Activated B cell treated with CpG ODN at 0.5 μM for 24 hours (primary cell): ENCODE measurements at places on chromosomes 1 and 21.
A peak's percentile ranks its signal among the peaks of the same experiment; 100 is the strongest.

- no peaks in the 10 kb centered on the region for H3K4me1 ChIP-seq
- DNase-seq, result no peak
- peaks cover 7% of the 10 kb centered on the region for H3K27me3 ChIP-seq
- no peak overlapping the region for H3K27ac ChIP-seq
- H3K4me3 ChIP-seq, result no peak overlapping the region
Measured at GRCh38 chr1:158801396-158801795, 20.4 kb upstream of the OR6N2 start.

- peak overlapping the region; percentile 99 for H3K27ac ChIP-seq
- DNase-seq, result no peak
- H3K27me3 ChIP-seq, result no peaks in the 10 kb centered on the region
- H3K36me3 ChIP-seq, result peaks cover 46% of the 10 kb centered on the region
- peaks cover 43% of the 10 kb centered on the region for H3K4me1 ChIP-seq
Measured at GRCh38 chr1:25247829-25248754, 838 bp upstream of the RSRP1 start.

GRCh38 chr1:67570486-67571143, 114.4 kb upstream of the GADD45A start:
- DNase-seq, result no peak
- no peak overlapping the region for H3K27ac ChIP-seq
- H3K27me3 ChIP-seq, result no peaks in the 10 kb centered on the region
- no peaks in the 10 kb centered on the region for H3K36me3 ChIP-seq

- peak overlapping the region; percentile 70 for H3K27ac ChIP-seq
- no peaks in the 10 kb centered on the region for H3K27me3 ChIP-seq
- H3K4me3 ChIP-seq, result peak overlapping the region; percentile 78
- peaks cover 26% of the 10 kb centered on the region for H3K36me3 ChIP-seq
- DNase-seq, result no peak
Measured at GRCh38 chr21:33360281-33360680, 35.5 kb downstream of the IFNAR1 start.

GRCh38 chr1:234214129-234214910, 158.9 kb upstream of the COA6 start:
- H3K36me3 ChIP-seq, result no peaks in the 10 kb centered on the region
- DNase-seq, result no peak
- H3K27me3 ChIP-seq, result peaks cover 37% of the 10 kb centered on the region
- peaks cover 12% of the 10 kb centered on the region for H3K4me1 ChIP-seq

- no peak overlapping the region for H3K4me3 ChIP-seq
- peaks cover 40% of the 10 kb centered on the region for H3K4me1 ChIP-seq
- H3K36me3 ChIP-seq, result peaks cover 4% of the 10 kb centered on the region
- DNase-seq, result no peak
Measured at GRCh38 chr1:203742436-203742835, 22.5 kb upstream of the LAX1 start.

DNA sequence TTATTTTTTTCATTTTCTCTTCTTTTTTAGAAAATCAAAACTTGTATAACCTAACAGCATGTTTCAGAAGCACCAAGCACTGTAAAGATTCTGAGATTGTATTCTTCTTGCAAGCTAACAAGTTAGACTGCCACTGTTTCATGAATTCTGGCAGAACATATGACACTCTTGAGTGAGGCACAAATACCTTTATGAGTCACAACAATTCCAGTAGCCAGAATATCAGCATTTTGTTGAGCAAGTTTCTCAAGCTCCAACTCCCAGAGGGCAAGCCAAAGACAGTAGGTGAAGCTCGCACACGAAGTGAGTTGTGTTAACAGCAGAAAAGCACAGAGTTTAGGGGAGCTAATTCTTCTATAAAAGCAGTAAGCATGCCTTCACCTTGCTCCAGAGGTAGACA, 268.8 kb upstream of the NCAM2 start:
- DNase-seq, result no peak
- H3K27me3 ChIP-seq, result no peaks in the 10 kb centered on the region
- no peaks in the 10 kb centered on the region for H3K36me3 ChIP-seq
- no peak overlapping the region for H3K4me3 ChIP-seq
- H3K27ac ChIP-seq, result no peak overlapping the region

DNA sequence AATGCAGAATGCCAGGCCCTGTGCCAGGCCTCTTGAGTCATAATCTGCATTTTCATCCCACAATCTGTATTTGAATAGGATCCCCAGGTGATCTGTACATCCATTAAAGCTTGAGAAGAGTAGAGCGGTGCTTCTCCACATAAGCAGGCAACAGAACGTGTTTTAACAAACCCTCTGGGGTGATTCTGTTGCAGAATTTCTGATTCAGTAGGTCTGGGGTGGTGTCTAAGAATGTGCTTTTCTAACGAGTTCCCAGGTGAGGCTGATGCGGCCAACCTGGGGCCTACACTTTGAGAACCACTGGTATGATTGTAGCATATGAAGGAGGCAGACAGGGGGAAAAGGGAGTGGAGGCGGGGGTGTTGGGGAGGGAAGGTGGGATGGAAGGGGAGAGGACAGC, 78.4 kb upstream of the POU3F1 start:
- H3K36me3 ChIP-seq, result no peaks in the 10 kb centered on the region
- no peaks in the 10 kb centered on the region for H3K27me3 ChIP-seq
- H3K4me3 ChIP-seq, result no peak overlapping the region
- H3K27ac ChIP-seq, result no peak overlapping the region
- H3K4me1 ChIP-seq, result no peaks in the 10 kb centered on the region

- no peak for DNase-seq
- no peaks in the 10 kb centered on the region for H3K36me3 ChIP-seq
- no peak overlapping the region for H3K27ac ChIP-seq
Measured at GRCh38 chr1:3170561-3171453, 101.8 kb downstream of the PRDM16 start.
